ENCODE measurements at places on chromosomes 2 and 18.

DNA sequence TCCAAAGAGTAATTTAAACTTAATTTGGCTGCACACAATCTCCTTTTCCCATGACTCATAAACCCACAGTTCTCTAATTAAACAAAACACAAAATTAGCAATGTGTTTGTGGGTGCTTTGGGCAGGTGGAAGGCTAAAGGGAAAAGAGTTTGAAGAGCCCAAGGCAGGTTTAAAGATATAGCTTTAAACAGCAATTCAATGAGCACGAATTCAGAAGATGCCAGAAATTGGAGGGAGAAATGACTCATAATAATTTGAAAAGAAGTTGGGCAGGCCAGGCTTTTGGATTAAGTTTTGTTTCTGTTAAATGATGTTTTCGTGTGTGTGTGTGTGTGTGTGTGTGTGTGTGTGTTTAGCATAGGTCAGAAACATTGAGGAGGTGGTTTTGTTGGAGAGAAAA, 594.8 kb upstream of the ZEB2 start:
- DNase-seq, result no peak

GRCh38 chr2:62408241-62408677, 97.7 kb downstream of the TMEM17 start:
- DNase-seq, result no peak

DNA sequence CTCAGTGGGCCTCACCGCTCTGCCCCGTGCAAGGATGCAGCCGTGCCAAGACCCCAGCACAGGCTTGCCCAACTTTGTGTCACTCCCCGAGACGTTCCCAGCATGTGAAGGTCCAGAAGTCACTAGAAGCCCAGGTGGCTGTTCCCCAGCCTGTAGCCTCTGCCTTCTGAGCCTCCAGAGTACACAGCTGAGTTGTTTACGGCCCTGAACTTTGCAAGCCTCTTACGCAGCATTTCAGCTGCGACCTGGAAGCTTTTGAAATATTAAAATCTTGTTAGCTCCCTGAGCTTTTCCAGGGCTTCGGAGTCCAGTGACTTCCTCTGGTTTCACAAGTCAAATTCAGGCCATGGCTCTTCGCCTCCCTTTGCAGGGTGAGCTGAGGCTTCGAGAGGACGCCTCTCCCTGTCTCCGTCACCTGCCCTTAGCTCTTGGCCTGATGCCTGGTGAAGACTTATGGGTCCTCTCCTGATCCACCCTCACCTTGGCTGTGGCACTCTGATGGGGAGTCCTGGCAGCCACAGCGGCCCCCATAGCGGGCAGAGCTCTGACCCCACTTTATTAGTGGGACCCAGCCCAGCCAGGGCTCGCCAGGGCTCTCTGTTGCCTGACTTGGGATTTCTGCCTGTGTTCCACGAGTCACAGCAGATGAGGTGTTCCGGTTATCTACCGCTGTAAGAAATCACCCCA, 76.5 kb upstream of the HPCAL1 start:
- DNase-seq, result no peak

DNA sequence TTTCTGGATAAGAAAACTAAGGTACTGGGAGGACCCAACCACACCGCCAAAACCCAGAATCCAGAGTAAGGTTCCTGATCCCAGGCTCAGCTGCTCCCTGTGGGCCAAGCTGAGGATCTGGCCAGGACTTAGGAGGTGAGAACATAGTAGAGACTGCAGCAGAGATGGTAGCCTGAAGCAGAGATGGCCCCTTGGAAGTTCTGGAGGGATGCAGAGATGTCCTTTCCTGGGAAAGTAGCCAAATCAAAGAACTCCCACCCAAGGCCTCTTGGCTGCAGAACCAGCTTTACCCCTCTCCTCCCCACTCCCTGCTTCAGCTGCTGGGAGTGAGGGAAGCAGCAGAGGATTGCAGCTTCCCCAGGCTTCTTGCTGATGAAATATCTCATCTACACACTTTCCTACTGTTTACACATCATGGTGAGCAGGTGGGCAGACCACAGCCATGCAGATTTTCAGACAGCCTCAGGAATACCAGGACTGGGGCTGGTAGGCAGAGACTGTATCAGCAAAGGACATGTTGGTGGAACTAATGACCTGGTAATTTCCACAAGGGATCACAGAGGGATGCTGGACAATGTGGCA, 32.7 kb downstream of the TMEM17 start:
- DNase-seq, result no peak

DNA sequence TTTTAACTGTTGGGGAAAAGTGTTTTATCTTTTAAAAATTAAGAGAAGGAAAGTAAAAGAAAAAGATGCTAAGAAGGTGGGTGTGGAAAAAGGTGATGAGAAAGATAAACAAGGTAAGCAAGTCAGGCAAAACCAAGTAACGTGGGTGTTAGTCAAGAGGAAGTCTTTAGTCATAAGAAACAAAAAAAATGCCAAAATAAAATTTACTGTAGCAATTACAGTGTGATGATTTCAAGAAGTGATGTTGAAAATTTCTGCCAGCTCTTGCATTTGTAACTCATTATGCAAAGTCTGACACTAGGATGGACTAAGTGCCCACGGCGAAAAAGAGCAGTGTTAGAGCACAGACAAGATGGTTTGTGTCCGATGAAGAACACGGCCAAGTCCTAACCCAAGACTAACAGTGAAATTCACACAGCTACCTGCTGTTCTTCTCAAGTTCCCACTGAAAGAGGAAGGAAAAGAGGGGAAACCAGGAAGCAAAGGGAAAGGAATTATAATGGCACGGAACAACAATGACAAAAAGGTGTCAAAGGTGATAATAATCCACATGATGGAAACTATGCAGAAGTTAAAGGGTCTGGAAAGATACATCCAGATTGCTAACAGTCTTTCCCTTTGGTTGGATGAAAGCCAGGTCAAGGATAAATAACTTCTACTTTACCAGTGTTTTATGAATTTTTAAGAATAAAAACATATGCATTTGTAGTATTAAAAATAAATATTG, 34.1 kb downstream of the NOL10 start:
- DNase-seq, result no peak

DNA sequence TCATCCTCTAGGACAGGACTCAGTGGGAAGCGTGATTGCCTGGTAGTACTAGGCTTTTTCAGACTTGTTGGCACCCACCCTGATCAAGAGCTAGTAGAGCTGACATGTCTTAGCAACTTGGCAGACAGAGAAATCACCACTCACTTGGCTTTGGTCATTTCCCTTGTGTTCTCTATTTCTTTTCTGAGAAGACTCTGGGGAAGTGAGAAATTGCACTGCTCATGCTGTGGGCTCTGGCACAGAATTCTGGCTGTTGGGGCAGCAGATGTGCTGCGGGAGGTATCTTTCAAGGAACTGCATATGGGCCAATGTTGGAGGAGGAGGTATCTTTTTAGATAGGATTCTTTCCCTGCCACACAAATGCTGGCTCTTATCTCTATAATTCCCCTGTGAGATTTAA, 529.1 kb upstream of the MEX3C start:
- DNase-seq, result no peak

GRCh38 chr2:232979871-232980461, 33.1 kb downstream of the NGEF start:
- no peak for DNase-seq

Data from CMK (cell line).